ENCODE measurements at places on chromosomes 16 and 17.
A peak's percentile ranks its signal among the peaks of the same experiment; 100 is the strongest.

DNA sequence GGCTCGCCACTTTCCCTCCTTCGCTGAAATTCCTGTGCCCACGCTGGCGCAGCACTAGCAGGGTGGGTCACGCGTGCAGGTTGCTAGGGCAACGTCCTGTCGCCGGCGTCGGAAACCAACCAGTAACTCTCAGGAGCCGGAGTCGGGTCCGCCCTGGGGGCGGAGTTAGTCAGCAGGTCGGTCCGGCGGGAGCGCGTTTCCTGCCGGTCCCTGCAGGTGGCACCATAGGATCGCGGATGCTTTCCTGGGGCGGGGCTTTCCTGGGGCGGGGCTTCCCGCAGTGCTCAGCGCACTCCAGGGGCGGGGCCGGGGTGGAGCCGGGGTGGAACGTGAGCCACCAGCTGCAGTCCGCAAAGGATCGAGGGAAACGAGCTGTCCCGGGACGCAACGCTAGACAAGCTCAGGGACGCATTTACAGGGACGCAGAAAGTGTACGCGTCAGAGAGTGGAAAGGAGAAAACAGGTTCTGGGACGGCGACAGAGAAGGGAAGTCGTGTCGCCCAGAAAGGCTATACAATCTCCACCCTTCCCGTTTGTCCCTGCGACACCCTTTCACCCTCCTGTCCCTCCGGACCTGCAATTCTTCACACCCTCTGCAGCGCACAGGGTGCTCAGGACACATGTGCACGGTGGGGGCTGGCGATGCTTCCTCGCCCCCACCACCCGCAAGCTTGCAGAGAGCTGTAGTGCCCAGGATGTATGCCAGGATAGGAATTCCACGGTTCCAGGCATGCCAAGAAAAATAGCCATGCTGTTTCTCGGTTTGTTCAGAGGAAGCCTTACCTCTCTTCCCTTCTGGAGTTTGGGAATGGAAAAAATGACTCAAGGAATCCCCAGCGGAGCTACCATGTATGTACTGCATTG lies 12.3 kb downstream of the COPZ2 start:
- peak; percentile 73 for DNase-seq

DNA sequence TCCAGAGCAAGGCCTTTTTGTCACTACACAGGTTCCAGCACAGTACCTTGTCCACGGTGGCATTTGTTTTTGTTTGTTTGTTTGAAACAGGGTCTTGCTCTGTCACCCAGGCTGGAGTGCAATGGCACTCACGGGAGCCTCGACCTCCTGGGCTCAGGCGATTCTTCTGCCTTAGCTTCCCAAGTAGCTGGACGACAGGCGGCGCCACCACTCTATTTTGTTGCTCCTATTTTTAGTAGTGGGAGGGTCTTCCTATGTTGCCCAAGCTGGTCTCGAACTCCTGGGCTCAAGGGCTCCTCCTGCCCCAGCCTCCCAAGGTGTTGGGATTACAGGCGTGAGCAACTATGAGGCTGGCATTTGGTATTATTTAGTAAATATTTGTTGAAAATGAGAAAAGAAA lies 10.3 kb downstream of the MRC2 start:
- DNase-seq = no peak

- DNase-seq = no peak
Measured at GRCh38 chr16:11665071-11665491, 3.2 kb upstream of the SNN start.

DNA sequence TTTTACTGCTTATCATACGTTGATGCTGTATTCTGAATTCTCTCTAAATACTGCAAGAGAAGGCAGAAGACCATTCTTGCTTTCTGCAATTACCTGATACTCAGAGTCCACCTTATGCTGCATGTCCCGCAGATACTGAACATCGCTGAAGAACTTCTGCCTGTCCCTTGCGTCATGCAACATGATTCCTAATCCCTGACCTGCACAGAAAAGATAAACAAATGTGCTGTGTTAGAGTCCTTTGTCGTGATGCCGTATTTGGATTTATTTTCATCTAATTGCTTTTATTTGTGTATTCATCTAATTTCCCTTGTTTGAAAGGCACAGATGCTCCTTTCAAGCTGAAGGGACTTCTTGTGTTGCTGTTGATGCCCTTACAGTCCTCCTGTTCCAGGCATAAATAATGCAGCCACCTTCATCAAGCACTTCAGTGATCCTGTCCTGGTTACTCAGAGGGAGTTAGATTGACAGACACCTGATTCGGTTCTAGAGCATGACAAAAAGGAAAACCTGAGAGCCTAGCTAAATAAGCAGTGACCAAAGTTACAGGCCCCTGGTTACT lies 6.5 kb downstream of the MARCHF10 start:
- no peak for DNase-seq

- no peak for DNase-seq
Measured at GRCh38 chr17:77609553-77610517, 348.7 kb upstream of the TNRC6C start.

DNA sequence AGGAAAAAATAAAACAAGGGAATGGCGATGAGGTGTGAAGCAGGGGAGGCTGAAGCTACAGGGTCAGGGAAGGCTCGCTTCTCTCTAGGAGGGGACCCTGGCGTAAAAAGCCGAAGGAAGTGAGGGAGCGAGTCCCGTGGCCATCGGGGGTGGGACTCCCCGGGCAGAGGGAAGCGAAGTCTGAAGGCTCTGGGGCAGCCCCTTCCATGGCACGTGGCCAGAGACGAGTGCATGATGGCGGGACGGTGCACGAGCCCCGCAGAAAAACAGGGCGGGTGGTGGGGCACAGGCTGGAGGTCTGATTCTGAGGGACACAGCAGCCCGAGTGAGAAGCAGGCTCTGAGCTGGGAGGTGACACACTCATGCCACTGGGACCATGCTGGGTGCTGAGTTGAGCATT lies 21.1 kb upstream of the NCBP3 start:
- no peak for DNase-seq

- DNase-seq = no peak
Measured at GRCh38 chr17:77610518-77610893, 348.0 kb upstream of the TNRC6C start.

DNA sequence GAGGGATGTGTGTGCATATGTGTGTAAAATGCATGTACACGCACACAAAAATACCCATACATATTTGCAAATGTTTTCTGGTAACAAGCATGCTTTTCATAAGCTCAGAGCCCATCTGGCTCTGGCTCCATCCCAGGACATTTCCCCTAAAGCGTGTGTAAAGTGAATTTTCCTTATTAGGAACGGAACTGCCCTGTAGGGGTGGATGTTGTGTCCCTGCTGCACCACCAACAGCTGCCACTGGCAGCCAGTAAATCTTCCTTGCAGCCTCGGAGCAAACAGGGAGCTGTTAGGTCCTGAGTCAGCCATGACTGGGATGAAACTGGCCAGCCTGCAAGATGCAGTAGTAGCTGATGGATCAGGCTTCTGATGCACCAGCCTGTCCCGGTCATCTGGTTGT lies 393.5 kb downstream of the UTP18 start:
- DNase-seq = no peak

DNA sequence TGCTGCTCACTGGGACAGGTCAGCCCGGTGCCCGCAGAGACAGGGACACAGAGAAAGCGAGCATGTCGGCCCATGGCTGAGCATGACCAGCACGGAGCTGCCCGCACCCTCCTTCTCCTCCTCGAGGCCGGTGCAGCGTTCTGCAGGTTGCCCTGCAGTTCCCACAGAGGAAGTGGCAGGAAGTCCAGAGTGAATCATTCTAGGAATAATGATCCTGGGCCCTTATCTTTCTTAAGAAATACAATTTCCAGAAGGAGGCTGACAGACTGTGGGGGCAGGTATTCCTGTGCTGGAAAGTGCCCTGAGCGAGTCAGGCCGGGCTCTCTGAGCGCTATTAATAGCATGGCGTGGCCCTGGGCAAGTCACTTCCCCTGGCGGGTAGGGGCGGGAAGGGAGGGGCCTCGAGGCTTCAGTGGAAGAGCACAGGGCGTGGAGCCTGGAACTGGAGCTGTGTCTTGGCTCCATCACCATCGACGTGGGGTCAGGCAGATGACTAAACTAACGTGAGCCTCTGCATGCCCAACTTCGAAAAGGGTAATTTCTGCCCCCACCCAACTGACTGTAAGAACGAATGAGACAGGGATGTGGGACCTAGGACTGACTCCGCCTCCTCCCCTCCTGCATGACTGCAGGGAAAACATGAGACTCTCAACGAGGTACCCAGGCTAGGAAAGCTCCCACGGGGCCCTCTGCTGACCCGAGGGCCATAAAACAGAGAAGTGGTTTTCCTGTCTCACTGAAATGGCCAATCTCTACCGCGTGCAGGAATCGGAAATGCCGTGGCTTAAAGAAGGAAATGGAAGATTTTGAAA lies 9.8 kb downstream of the TMEM204 start:
- DNase-seq = peak; percentile 20

DNA sequence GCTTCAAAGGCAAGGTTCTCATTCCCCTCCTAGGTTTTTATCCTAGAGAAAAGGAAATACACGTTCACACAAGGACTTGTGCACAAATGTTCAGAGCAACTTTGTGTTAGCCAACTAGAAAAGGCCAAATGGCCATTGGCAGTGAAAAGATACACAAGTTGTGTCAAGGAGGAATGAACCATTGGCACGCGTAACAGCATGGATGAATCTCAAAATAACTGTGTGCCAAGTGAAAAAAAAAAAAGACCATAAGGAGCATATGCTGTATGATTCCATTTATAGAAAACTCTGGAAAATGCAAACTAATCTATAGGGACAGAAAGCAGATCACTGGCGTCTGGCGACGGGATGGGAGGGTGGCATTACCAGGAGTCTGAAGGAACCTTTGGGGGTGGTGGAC lies 333.8 kb downstream of the SNX29 start:
- DNase-seq = no peak

- no peak for DNase-seq
Measured at GRCh38 chr17:67461228-67461780, 84.2 kb downstream of the PITPNC1 start.

DNA sequence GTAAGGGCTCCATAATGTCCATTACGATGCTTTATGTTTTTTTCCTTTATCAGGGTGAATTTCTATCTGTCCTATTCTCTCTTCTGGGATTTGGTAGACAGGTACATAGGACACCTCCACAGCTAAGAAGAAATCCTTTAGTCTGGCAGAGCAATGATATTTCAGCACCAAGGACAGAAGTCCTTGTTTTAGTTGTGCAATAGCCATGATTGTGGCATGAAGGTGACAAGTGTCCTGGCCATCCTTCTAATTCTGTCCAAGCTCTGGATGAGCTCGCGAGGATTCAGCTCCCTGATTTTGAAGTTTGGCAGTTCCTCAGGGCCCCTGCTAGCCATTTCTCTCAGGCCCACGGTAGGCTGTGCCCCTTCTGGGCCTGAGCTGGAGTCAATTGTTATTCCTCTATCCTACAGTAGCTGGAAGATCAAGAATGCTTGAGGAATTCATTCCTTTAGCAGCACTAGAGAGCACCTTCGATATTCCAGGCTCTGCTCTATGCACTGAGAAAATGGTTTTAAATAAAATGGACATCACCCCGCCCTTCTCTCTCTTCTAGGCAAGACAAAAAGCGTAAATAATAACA lies 320.8 kb downstream of the XYLT1 start:
- DNase-seq = no peak

DNA sequence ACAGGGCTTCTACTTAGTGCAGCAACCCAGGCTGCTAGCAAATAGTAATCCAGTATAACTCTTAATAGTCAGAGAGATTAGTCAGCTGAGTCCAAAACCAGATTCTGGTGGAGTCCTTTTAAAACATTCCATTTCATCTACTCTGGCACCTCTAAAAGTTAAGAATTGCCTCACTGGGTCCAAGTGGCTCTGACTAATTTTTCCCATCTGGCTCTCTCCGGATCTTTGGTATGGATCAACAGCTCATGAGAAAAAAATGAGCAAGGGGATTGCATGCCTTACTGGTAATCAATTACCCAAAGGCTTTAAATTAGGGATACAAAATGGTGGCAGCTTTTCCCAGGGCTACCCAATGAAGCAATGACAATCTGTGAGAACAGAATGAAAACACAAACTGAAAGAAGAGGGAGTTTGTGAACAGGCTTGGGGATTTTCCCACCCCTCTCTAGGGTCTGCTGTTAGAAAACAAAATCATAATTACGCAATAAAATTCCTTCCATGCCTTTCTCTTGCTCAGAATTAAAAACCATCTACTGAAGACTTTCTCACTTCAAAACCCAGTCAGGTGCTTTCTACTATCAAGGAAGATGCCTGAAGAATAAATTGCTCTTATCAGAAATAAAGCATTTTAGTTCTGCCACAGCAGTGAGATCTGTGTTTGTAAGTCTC lies 84.6 kb upstream of the PMFBP1 start:
- no peak for DNase-seq

DNA sequence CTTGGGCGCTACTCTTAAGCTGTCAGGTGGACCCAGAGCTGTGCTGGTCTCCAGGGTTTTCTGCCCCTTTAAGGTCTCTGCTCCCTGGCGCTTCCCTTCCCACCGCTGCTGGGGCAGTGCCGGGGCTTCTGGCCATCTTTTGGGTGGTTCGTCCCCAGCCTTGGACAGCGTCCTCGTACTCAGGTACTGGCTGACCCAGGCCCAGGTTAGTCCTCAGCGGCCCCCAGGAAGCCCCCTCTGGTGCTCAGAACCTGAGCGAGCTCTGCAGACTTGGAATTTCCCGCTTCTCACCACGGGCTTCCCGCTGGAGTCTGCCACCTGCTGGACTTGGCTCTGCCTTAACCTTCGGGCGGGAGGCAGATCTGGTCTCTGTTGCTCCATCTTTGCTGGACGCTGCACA lies 94.1 kb upstream of the ZNF750 start:
- DNase-seq = no peak

- no peak for DNase-seq
Measured at GRCh38 chr17:5883775-5884665, 186.2 kb upstream of the WSCD1 start.

DNA sequence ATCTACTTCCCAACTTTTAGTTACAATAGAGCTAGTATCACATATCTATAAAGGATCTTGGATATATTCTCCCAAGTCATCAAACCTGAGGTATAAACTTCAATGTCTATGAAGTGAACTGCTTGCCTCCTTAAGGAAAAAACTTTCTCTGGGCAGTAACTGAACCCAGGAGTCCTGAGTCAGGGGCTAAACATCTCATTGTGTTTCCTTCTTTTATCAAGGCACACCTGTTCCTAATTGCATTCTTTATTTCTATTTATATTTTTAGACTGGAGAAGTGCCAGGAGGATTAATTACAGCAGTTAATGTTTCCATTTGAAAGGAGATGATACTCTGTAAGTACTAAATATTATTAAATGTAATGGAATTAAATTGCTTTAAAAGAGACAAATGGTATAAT lies 98.6 kb downstream of the CDH8 start:
- no peak for DNase-seq

GRCh38 chr16:77290451-77291115 lies 91.4 kb downstream of the SYCE1L start:
- no peak for DNase-seq

GRCh38 chr17:65537845-65538674 lies 23.4 kb downstream of the AXIN2 start:
- DNase-seq = no peak

- DNase-seq = no peak
Measured at GRCh38 chr16:25570131-25570530, 121.6 kb upstream of the HS3ST4 start.
